EL (cell line): ENCODE measurements at places on chromosomes 12 and 14.

DNA sequence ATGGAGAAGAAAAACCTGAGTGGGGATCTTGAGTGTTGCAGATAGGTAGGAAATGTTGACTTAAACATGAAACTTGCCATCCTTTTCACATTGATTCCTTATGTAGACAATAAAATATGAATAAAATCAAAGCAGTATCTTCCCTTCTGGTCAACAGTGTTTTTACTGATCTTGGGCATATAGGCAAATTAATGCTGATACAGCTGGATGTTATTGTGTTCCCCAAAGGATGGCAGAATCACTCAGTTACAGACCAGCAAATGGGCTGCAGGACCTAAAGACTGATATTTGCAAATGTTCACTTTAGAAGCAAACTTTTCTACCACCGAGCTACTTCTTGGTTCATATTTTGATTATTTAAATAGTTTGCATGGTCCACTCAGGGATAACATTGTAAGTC is 33.9 kb downstream of the MTHFD1 start:
- no peak for DNase-seq

DNA sequence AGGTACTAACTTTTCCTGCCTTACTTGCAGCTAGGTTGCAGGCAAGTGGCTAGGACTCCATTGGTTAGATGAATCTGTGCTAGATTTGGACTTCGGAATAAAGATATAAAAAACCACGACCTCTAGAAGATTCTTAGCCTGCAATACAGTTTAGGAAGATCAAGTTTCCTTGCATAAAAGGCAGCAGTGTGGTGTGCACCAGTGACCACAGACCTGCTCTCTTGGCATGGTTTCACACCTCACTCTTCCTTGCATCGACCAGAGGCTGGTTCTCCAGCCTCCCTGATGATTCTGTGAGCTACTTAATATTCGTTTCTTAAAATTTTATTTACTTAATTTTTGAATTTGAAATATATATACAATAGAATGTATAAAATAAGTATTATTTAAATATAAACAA is 9.8 kb downstream of the KLHDC1 start:
- DNase-seq, result no peak

DNA sequence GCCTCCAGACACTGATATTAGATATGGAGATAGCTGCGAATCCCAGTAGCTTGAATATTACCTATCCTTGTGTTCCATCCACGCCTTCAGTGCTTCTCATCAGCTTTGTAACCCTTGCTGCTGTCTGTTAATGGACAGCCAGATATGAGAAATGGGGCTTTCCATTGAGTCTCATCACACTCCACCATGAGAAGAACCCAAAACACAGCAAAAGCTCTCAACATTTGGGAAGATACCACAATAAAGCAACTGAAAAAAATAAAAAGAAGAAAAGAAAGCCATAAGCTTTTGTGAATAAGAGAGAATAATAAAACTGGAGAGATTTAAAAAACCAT is 225.4 kb downstream of the GALC start:
- no peak for DNase-seq

GRCh38 chr12:49909826-49910225 is 6.1 kb upstream of the FAIM2 start:
- DNase-seq, result peak; percentile 23

- no peak for DNase-seq
Measured at GRCh38 chr12:93860668-93861373, 183.6 kb downstream of the CRADD start.

GRCh38 chr14:23478109-23478759 is 8.7 kb downstream of the NGDN start:
- DNase-seq, result peak; percentile 63

DNA sequence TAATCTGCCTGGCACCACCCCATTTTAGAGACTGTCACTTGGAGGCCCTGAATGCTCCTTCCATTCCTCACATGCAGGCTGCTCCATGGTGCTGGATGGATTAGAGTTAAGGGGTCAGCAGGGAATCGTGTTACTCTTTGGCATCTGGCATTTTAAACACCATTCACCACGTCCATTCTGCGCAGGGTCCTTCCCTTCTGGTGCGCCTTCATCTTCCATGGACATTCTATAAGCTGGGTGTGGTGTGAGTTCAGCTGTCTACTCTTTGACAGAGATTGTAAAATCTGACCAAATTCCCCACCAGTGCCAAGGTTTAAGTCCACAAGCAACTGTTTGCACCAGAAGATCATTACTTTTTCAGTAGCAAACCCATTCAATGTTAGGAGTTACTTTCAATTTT is 47.8 kb downstream of the GIT2 start:
- DNase-seq, result no peak

DNA sequence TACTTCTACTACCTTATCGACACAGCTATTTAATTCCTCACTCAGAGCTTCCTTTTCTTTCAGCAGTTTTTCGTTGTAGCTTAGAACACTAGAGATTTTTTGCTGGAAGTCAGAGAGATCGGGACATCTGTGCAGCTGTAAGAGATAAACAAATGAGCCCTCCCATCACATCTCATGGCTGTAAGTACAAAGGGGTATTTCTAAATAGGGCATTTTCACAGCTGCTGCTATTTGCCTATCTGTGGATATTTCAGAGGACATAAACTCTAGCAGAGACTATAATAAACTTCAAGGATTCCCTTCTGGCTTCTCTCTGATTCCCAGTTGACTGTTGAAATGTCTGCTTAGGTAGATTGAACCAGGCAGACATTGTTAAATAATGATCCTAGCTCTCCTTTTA is 76.1 kb upstream of the SAV1 start:
- no peak for DNase-seq

- no peak for DNase-seq
Measured at GRCh38 chr12:130983328-130984017, 29.8 kb downstream of the ADGRD1 start.

- peak; percentile 1 for DNase-seq
Measured at GRCh38 chr14:65915125-65915524, 502.6 kb downstream of the FUT8 start.

- no peak for DNase-seq
Measured at GRCh38 chr12:16563504-16563903, 42.5 kb downstream of the LMO3 start.

- no peak for DNase-seq
Measured at GRCh38 chr12:127263621-127264020, 1003.3 kb upstream of the TMEM132C start.

DNA sequence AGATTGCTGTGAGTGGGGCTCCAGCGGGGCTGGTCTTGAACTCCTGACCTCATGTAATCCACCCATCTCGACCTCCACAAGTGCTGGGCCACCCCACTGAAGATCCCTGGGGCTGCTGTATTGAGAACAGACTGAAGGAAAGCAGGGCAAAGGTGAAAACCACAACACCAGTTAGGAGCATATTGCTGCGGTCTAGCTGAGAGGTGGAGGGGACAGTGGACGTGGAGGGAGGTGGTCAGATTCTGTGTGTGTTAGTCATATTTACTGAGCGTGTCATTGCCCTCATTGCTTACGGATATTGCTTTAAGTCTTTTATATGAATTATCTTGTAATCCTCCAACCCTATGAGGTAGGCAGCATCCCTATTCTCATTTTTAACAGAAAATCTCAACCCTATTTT is 69.0 kb upstream of the OVCH1 start:
- DNase-seq, result no peak

- no peak for DNase-seq
Measured at GRCh38 chr14:69710378-69710777, 56.6 kb upstream of the SRSF5 start.

DNA sequence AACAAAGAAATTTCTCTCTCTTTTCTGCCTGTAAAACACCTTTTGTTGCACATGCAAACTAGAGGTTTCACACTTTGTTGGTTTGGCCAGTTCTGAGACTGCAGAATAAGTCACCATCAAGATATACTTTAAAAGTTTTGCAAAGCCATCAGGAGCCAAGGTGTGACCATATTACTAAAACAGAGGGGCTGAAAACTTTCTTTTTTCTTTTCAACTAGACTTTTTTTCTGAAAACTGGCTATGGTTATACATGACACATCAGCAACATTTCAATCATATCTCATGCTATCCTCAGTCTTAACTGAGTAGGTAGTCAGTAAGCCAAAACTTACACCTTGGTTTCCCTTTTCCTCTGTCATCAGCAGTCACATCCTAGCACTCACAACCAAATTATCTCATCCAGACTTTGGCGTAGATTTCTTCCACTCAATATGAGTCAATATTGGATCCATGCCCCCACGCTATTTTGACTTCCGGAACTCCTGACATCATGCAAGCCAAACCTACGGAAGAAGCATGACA is 4.1 kb upstream of the IFNG start:
- DNase-seq, result no peak

- no peak for DNase-seq
Measured at GRCh38 chr12:8493084-8493483, 20.2 kb upstream of the CLEC4D start.

DNA sequence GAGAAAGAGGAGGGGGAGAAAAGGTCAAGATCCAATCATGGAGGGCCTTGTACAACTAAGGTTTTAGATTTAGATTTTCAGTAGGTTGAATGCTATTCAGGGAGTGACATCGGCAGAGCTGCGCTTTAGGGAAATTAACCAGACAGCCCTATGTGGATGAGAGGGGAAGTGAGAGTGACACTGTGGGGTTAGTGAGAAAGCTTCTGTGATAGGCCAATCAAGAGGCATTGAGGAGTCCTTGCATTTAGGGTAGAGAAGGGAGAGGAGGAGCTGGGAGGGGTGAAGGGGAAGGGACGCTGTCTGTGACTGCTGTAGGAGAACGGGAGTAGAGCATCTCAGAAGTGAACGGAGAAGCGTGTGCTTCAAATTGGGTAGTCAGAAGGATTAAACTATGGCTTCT is 3.4 kb downstream of the HSD17B6 start:
- DNase-seq, result no peak

DNA sequence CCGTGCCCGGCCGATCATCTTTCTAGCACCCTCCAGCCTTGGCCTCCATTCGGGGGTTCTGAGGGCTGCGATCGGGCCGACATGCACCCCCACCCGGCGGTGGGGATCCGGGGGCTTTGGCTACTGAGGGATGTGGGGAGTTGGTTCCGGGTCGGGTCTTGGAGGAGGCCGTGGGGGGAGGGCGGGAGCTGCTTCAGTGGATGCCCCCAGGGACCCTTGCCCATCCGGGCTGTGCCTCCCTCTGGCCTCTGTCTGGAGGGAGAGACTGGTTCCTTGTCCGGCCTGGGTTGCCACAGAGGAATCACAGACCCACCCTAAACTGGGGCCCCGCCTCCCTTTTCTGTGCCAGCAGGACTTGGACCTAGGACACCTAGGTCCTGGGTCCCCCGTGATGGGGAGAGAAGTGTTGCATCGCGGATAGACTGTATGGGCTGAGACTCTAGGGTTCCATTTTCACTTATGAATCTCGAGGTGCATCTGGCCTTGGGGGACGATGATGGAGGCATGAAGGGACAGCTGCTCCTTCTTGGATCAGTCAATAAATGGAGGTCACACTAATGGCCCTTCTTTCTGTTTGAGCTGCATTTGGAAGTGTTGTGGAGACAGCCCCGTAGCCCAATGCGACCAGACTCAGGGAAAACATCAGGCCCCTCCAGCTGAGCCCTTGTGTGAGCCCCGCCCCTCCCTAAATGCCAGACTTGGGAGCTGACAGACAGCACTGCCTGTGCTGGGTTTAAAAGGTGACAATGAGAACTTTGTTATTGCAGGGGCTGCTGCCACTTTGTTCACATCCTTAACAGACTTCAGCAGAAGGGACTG is 577 bp downstream of the DTX3 start:
- peak; percentile 32 for DNase-seq

DNA sequence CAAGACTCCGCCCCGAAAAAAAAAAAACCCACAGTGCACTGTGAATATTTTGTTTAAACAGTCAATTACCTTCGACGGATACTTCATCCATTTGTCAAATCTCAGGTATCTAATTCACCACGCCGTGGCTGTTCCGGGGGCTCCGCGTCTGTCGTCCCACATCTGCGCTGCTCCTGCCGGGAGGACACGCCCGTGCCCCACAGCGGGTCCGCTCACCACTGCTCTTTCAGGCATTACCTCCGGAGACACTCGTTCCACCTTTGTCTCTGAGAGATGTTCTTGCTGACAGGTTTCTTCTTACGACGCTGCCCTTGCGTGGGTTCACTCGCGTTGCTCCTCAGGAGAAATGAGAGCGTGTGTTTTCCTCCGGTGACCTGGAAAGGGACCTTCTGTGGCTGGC is 46.9 kb upstream of the FBRSL1 start:
- DNase-seq, result no peak

DNA sequence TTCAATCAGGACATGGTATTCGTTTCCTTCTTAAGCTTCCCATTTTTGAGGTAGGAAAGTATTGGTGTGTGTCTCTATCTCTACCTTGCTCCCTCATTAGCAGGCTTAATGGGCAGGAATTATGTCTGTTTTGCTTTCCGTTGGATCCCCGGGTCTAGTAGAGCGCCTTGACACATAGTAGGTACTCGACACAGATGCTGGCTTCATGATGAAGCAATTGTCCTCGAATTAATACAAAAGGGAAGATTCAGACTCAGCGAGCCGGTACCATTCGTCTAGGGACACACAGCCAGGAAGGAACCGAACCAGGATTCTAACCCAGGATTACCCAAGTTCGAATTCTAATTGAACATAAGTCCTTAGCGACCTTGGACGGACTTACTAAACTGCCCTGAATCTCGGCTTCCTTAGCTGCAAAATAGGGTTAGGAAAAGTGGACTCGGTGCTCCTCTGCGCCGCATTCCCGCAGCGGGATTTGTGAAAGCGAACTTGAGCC is 496 bp upstream of the ISCU start:
- DNase-seq, result no peak

DNA sequence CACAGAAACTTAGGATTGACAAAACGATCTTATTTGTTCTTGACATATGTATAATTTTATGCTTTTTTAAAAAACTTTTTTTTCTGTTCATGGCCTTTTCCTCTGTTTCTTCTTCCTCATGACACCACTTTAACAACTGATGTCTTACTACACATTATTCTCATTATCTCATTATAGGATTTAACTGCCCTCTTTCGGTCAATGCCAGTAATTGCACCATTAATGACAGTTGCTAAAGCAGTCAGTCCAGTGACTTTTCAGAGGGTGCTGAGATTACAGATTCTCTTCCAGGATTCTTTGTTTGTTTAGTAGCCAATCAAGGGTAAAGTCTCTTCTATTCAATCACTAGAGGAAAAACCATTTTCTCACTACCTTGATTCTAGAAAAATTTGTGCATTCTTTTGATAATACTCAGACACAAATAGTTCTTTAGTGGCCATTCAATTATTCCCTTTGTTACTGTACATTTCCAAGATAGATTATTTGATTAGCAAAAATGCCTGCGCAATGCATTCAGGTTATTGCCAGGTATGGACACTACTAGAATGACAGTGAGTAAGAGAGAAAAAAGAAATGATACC is 50.1 kb downstream of the KLRG1 start:
- peak; percentile 31 for DNase-seq

DNA sequence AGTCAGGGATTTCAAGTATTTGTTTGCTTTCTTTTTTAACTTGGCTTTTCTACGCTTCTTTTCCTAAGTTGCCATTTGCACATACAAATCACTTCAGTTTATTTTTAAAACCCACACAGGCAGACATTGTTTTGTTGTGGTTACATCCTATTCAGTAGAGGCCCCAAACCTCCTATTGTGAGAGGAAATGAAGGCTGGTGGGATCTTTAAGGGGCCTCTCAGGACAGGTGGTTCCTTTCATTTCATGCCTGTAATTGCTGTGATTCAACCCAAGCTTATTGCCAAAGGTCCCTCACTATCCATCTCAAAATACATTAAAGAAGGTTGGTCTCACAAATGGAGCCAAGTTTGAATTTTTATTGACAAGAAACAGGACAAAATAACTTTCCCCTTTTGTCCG is 257.1 kb downstream of the ADAMTS20 start:
- DNase-seq, result no peak

GRCh38 chr12:103928682-103929045 is 1.5 kb upstream of the HSP90B1 start:
- no peak for DNase-seq

- DNase-seq, result no peak
Measured at GRCh38 chr14:104792101-104792884, 3.3 kb downstream of the AKT1 start.
